Activated CD4-positive, alpha-beta T cell treated with anti-CD3 and anti-CD28 coated beads, Interleukin-2, amount 10 ng/mL, durations not matched to agents 7 days and 5 days (primary cell): ENCODE measurements at places on chromosomes 11 and 22. TPM values are rescaled to one million over a fixed set of nuclear protein-coding genes. Genes with fewer than 3 reads are reported as not detected.

- no peak for DNase-seq
Observed at GRCh38 chr22:19991645-19992451, 24.8 kb downstream of the ARVCF start.

- no peak for DNase-seq
Observed at GRCh38 chr11:82195283-82195682, 538.4 kb downstream of the FAM181B start.

SCGB1A1 gene
- total RNA-seq: not detected

GRCh38 chr22:37708580-37709444, 12.0 kb downstream of the TRIOBP start:
- DNase-seq: no peak

DAGLA gene
- total RNA-seq: 0.45 TPM

OR8G5 gene
- not detected for total RNA-seq

- DNase-seq: no peak
Observed at GRCh38 chr11:22416462-22416861, 78.3 kb downstream of the SLC17A6 start.

- no peak for DNase-seq
Observed at GRCh38 chr22:49016909-49017481, 810.7 kb downstream of the BRD1 start.

DNA sequence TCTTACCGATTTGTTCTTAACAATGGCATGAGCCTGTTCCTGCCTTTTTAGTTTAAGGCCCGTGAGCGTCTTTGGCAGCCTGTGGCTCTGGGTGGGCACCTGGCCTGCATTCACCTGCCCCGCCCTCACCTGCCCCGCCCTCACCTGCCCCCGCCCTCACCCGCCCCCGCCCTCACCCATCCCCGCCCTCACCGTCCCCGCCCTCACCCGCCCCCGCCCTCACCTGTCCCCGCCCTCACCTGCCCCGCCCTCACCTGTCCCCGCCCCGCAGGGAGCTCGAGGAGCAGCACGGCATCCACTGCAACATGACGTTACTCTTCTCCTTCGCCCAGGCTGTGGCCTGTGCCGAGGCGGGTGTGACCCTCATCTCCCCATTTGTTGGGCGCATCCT, 14.2 kb downstream of the GATD1 start:
- no peak for DNase-seq

- DNase-seq: no peak
Observed at GRCh38 chr11:40425168-40425567, 1034.3 kb downstream of the LRRC4C start.
